ENCODE measurements at places on chromosomes 12 and 14.

DNA sequence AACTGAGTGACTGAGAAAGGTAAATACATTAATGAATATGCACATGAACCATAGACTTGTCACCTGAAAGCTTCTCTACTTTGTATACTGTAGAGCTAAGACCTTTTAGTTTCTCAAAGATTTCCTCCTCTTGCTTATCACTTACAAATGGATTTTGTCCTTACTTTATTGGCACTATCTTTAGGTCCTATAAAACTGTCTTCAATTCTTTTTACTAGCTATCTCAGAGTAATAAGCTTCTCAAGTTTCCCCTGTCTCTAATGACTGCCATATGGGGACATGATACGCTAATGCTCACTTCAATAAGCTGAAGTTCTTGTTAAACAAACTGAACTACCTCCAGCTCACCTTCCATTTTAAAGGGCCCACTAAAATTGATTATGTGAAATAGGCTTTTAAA, 468.2 kb upstream of the CCDC196 start:
- no peak for DNase-seq

- DNase-seq = no peak
Observed at GRCh38 chr14:55968741-55969140, 149.5 kb upstream of the PELI2 start.

DNA sequence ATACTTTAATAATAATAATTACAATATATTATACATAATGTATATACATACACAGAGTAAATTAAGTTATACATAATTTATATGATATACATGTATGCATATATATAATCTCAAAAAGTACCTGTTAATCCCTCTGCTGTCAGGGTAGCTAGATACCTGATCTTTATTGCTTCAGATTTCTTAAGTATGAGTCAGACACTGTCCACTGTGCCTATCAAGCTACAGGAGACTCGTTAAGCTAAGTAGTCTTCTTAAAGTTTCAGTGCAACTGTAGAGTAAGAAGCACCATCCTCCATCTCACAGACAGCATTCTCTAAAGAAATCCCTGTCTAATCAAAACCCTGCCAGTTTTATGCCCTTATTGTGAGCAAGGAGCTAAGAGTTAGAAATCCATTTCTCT, 428.7 kb downstream of the RERGL start:
- no peak for DNase-seq

GRCh38 chr14:103528587-103529382, at the start of gene TRMT61A:
TRMT61A (plus strand) TSS chr14:103529196; CDS start chr14:103529979, 783 bp downstream.
- DNase-seq = peak; percentile 92

DNA sequence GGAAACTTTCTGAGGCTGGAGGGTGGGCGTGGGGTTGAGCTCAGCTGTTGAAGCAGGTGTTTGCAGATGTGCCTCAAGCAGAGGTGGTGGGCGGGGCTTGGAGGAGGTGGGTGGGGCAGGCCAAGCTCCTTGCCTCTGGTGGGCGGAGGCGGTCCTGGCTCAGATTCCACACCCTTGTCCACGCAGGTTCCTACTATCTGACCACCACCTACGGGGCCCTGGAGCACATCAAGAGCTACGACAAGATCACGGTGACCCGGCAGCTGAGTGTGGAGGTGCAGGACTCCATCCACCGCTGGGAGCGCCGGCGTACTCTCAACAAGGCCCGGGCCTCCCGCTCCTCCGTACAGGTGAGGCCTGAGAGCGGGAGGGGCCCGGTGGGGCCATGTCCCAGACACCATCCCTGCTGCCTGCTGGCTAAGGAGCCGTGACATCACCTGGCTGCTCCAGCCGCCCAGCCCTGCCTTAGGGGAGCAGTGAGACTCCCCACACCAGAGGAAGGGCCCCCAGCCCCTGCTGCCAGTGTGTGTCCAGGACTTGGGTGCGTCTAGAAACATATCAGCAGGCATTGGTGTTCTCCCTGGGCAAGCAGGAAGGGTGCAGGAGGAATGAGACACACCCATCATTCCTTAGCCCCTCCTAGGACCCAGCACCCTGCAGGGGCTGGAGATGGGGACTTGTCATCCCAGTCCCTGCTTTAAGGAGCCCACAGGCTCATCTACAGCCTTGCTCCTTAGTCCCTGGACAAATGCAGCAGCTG, 63.4 kb downstream of the LGMN start:
- DNase-seq = no peak

DNA sequence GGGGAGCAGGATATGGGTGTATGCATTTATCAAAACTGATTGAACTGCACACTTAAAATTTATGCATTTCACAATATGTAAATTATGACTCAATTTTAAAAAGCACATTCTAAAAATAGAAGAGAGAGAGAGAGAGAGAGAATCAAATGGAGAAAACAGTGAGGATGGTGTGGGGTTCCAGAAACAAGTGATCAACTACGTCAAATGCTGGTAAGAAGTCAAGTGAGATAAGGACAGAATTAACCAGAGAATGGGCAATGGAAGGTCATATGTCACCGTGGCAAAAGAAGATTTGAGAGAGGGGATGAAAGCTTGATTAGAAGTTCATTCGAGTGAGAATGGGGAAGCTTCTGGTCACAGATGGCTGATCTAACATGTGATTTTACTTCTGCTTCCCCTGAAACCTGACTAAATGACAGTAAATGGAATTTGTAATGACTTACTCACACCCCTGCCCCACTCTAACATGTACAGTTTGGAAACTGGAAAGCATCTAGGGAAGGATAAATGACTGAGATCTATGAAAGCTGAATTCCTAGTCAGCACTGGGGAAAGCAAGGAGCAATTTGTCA, 276.5 kb upstream of the AMIGO2 start:
- DNase-seq = peak; percentile 71

DNA sequence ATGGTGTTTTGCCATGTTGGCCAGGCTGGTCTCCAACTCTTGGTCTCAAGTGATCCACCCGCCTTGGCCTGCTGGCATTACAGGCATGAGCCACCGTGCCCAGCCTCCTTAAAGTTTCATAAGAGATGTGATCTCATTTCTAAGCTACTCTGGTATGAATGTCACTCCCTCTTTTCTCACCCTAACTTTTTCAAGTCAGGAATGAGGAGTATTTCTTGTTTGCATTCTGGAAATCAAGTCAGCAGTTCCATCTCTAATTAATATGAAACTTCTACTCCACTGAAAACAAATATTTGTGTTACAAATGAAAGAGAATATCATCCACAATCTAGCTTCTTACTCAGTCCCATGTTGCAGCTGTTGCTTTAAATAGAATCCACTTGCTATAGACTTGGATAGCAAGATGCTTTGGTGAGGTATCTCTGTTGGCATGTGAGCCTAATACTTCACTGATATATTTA, 61.3 kb downstream of the ARF6 start:
- no peak for DNase-seq

- DNase-seq = no peak
Observed at GRCh38 chr12:69648476-69648875, 37.8 kb upstream of the LRRC10 start.

DNA sequence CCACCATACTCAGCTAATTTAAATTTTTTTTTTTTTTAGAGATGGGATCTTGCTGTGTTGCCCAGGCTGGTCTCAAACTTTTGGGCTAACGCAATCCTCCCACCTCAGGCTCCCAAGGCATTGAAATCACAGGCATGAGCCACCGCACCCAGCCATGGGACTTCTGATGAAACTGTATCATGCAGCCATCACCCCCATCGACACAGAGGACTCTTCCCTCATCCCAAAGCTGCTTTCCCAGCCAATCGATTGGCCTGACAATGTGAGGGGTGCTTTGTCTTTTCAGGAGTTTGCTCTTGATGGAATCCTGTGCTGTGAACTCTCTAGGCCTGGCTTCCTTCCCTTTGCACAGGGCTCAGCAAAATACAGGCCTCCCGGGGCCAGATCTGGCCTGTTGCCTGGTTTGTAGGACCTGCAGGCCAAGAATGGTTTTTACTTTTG, 59.6 kb upstream of the NCOR2 start:
- DNase-seq = no peak

DNA sequence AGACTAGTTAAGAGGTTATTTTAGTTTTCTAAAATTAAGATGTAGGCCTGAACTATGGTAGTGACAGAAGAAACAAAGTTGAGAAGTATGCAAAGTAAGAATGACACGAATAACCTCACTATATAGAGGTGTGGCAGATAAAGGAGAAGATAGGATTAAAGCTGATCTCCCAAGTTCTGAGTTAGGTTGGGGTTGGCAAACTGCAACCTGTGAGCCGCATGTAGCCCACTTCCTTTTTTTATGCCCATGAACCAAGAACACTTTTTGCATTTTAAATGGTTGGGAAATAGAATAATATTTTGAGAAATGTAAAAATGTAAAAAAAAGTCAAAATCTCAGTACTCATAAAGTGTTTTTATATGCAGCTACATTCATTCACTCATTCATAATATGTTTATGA, 34.3 kb downstream of the KTN1 start:
- DNase-seq = no peak
